ENCODE measurements at places on chromosomes 6 and 20.
A peak's percentile ranks its signal among the peaks of the same experiment; 100 is the strongest.

GRCh38 chr20:23246717-23247664 lies 103.6 kb upstream of the NXT1 start:
- no peak for DNase-seq

- no peak for DNase-seq
Observed at GRCh38 chr6:61649845-61650244, 636.2 kb downstream of the KHDRBS2 start.

DNA sequence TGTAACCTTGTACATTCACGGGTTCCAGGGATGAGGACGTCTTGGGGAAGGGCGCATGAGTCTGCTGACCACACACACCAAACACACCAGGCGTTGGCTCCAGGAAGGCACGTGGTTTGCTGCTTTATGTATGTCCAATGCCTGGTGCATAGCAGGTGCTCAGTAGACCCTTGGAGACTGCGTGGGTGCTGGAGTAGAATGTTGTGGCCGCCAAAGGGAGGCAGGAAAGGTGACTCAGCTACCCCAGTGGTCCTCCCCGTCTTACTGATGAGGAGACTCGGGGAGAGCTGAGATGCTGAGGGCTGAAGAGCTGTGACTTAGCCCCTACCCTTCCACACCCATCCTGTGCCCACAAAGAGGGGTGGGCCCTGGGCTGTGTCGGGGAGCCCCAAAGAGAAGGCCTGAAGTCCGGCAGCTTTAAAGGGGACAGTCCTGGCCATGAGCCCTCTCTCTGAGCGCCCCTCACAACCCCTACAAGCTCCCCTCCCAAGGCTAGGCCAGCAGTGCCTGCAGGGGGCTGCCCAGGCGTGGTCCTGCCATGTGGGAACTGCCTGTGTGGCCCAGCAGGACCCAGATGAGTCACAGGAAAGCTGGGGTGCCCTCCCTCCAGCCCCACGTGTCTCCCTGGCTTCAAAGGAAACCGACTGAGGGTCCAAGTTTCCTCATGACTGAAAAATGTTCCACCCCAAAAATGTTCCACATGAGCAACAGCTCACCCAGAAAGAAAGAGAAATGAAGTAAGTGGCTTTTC lies 28.0 kb upstream of the PTGIS start:
- DNase-seq = no peak

DNA sequence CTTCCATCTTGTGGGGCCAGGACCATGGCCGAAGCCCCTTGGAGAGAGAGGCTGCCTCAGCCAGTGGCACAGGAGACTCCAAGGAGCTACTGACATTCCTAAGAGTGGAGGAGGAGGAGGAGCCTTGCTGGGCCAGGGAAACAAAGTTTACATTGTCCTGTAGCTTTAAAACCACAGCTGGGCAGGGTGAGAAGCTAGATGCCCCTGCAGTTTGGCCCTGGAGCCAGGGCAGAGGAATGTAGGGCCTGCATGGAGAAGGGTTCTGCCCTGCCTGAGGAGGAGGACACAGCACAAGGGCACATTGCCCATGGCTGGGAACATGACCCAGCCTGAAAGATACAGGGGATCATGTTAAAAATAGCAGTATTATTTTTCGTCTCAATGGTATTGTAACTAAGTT lies 37.4 kb downstream of the PLCG1 start:
- DNase-seq = no peak

GRCh38 chr6:104170401-104170800 lies 689.3 kb downstream of the HACE1 start:
- DNase-seq = no peak

DNA sequence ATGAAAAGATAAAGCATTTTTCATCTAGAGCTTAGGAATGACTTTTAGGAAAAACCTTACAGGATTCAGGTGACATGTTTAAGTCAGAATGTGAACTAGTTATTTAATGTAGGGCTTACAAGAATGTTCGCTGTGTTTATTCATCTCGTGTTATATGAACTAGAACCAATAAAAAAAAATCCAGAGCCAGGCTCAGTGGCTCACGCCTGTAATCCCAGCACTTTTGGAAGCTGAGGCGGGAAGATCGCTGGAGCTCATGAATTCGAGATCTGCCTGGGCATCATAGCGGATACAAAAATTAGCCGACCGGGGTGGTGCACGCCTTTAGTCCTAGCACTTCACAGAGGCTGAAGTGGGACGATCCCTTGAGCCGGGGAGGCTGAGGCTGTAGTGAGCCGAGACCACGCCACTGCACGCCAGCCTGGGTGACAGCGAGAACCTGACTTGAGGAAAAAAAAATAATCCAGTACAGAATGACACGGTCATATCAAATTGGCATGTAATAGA lies 46.3 kb downstream of the OR2B2 start:
- DNase-seq = peak; percentile 16

DNA sequence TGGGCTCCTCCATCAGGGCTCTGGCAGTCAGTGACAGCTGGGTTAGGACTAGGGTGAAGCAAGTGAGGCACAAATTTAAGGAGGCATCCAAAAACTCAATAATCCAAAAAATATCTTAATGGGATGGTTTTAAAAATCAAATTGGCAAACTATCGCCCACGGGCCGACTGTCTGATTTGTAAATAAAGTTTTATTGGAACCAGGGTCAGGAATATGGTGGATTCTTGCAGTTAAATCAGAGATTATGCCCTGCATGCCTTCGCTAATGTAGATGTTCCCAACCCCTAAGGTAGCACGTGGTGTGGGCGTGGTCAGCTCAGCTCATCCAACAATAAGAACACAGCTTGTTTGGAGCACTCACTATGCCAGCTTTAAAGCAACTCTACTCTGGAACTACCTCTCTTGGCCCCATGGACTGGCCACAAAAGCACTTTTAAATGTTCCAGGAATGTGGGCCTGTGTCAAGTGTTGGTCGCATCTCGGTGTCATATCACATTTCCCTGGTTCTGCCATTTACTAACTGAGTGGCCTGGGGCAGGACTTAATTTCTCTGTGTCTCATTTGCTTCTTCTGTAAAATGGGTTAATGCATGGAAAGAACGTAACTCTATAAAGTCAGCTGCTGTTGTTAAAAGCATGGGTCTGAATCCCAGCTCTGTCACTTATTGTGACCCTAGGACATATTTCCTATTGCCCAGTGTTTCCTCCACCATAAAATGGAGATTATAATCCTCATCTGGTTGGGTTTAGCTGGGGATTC lies 7.0 kb downstream of the TP53RK start:
- DNase-seq = no peak

DNA sequence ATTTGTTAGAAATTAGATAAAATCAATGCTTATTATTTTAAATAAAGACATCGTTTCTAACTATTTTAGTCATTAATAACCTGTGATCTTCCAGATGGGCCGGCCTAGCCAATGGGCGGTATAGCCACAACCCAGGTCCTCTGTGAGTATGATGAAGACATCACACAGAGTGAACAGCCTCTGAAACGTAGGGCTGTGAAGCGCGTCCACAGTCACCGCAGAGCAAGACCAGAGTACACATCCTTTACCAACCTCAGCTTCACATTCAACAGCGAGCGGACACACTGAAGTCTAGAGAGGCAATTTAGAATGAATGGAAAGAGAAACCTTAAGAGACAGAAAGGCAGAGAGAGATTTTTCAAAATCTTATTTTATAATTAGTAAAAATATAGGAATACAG lies 125.0 kb upstream of the RPS6KA2 start:
- no peak for DNase-seq

GRCh38 chr6:36049582-36049981 lies 22.0 kb downstream of the MAPK14 start:
- DNase-seq = no peak

GRCh38 chr6:25219917-25220278 lies 59.3 kb upstream of the CARMIL1 start:
- no peak for DNase-seq

DNA sequence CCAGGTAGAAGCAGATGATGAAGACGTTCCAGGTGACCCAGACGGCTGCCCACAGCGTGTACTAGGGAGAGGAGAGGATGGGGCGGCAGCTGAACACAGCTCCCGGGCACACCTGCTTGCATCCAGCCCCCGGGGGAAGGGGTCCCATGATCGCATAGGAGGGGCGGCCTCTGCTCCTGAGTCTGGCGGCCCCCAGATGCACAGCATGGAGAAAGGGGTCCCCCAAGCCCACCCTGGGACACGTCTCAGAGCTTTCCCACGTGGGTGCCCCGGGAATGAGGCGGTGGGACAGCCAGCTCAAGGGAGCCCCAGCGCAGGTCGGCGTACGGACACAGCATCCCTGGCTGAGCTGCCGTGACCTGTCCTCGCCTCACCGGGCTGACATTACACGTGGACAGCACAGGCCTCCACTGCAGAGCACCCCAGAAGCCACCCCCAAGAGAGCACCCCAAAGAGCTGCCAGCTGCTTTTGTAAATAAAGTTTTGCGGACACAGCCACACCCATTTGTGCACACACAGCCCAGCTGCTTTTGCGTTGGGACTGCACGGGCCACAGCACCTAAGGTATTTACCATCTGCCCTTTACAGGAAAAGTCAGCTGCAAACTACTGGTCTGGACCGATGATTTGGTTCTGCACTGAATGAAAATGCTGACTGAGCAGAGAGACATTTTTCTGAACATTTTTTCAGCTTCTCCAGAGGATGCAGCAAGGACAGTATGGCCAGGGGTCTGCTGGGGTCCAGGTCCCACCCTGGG lies 5.2 kb downstream of the NKAIN4 start:
- DNase-seq = no peak

DNA sequence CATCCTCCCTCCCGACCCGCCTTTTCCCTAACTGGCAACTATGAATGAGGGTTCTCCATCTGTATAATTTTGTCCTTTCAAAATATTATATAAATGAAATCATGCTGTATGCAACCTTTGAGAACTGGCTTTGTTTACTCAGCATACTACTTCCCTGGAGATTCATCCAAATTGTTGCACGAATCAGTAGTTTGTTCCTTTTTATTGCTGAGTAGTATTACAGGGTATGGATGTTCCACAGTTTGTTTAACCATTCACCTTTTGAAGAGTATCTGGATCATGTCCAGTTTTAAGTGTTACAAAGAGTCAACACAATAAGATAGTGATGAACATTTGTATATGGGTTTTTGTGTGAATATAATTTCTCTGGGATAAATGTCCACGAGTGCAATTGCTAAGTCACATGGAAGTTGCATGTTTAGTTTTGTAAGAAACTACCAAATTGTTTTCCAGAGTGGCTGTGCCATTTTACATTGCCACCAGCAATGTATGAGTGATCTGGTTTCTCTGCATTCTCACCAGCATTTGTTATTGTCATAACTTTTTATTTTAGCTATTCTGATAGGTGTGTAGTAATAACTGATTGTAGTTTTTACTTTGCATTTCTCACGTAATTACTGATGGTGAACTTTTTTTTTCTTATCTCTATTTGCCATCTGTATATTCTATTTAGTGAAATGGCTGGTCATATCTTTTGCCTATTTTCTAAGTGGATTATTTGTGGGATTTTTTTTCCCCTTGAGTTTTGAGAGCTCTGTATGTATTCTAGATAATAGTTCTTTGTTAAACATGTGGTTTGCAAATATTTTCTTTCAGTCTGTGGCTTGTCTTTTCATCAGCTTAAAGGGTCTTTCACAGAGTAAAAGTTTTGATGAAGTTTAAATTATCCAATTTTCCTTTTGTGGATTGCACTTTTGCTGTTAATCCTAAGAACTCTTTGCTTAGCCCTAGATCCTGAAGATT lies 14.4 kb upstream of the RNF24 start:
- DNase-seq = no peak

- DNase-seq = no peak
Observed at GRCh38 chr6:130431346-130431852, 65.6 kb downstream of the TMEM200A start.

DNA sequence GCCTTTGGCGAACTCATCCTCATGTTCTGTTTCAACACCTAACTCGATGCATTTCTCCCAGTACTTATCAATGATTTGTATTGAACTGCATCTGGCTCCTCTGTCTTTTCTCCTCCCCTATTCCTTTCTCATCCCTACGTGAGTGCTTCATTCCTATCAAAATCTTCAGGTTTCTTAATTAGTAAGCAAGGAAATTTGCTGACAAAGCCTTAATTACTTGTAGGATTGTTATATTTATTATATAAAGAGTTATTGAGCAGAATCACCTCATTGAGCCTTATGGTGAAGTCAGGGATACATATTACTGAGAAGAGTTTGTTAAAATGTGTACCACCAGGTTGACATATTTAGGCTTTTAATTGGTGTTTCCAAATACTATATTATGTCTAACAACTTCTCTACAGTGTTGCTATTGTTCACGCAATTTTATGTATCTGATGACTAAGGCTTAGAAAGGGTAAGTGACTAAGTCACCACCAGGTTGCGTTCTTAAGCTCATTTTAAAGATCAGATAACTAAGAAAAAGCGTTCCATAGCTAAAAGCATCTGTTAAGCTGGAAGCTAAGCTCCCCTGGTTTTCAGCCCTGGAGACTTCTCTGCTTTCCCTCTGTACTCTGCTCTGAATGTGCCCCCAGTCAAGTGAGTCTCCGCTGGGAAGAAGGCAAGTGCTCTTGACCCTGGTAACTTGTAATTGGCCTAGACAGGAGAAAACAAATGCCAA lies 18.9 kb downstream of the SCGN start:
- DNase-seq = no peak

GRCh38 chr20:50226093-50226974 lies 35.7 kb downstream of the CEBPB start:
- DNase-seq = no peak

DNA sequence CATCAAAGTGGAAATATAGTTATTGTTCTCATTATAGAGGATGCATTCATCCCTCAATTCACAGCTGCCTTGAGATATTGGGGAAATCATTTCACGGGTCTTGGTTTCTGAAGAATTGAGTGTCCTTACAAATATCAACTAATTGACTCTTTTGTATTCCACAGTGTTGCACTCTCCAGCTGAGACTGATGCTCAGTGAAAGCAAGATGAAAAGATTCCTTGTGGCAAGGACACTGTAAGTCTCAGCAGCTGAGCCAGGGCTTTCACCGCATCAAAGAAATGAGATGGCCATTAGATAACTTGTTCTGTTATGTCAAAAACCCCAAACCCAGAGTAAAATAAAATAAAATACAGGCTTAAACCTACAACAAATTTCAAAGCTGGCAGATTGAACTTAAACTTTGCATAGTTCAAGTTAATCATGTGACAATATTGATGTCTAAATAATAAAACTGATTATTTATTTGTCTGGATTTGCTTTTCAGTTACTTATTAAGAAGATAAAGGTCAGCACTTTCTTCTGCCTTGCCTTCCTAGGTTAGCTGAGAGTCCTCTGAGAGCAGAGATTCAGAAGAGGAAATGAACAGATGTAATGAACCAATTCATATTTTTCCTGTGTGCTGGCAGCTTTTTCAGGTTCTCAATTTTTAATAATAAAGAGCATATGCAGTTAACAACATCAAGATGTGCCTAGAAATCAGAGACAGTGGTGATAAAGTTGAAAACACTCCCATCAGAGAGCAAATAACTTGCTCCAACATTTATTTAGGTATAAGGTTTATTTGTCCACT lies 82.4 kb upstream of the SMLR1 start:
- no peak for DNase-seq

GRCh38 chr6:155530219-155530834 lies 74.7 kb upstream of the NOX3 start:
- no peak for DNase-seq

All from endothelial cell (in vitro differentiated cells).